Stimulated activated CD4-positive, alpha-beta T cell treated with anti-CD3 and anti-CD28 coated beads, Interleukin-1b, Interleukin-23, amount 100 ng/mL, for 48 hours (primary cell): ENCODE measurements at places on chromosomes 5 and 9.

DNA sequence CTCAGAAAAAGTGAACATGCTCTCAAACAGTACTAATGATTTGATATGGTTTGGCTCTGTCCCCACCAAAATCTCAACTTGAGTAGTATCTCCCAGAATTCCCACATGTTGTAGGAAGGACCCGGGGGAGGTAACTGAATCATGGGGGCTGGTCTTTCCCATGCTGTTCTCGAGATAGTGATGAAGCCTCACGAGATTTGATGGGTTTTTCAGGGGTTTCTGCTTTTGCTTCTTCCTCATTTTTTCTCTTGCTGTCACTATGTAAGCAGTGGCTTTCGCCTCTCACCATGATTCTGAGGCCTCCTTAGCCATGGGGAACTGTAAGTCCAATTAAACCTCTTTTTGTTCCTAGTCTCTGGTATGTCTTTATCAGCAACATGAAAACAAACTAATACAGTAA is 401.3 kb downstream of the BNC2 start:
- no peak for DNase-seq

DNA sequence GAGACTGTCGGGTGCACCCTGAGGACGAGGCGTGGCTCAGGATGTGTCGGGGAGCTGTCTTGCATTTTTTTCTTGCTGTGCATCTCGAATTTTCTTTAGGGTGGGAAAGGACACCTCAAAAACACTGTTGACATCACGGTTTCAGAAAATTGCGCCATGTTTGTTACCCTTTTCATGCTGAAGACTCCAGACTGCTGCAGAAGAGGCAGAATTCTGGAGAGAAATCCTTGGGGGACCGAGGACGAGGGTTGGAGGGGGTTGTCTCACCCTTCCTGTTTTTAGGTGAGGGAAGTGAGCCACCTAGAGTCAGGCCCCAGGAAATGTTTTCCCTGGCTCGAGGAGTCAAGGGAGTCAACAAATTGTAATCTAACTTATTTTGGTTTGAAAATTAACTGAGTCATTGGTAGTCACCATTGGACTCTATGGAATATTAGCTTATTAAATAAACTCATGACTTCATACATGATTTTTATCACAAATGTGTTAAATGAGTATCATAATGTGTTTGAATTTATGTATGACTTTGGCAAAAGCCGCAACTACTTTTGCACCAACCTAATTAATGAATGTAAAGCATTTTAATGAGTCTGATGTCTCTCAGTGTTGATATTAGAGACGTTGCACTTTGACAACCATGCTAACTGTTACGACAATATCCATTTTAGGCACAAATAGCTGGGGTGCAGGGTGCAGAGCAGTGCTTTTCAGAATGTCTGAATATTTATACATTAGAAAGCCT is 724 bp upstream of the LYSMD3 start:
- DNase-seq: peak; percentile 64

DNA sequence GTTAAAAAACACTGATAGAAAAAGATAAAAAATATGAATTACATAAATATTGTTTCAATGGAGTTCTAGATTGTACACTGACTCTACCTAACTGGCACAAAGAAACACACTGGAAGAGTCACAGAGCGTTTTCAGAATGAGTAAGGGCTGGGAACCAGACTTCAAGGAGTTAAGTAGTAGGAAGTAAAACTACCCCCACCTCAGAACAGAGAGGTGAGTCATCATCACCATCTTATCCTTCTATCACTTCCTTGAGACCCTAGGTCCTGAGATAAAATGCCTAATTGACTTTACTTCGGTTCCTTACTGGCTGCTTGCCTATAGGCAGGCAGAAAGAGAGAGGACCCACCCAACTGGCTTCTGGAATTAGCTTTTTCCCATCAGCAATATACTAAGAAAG is 79.7 kb downstream of the ELAVL2 start:
- DNase-seq: no peak

DNA sequence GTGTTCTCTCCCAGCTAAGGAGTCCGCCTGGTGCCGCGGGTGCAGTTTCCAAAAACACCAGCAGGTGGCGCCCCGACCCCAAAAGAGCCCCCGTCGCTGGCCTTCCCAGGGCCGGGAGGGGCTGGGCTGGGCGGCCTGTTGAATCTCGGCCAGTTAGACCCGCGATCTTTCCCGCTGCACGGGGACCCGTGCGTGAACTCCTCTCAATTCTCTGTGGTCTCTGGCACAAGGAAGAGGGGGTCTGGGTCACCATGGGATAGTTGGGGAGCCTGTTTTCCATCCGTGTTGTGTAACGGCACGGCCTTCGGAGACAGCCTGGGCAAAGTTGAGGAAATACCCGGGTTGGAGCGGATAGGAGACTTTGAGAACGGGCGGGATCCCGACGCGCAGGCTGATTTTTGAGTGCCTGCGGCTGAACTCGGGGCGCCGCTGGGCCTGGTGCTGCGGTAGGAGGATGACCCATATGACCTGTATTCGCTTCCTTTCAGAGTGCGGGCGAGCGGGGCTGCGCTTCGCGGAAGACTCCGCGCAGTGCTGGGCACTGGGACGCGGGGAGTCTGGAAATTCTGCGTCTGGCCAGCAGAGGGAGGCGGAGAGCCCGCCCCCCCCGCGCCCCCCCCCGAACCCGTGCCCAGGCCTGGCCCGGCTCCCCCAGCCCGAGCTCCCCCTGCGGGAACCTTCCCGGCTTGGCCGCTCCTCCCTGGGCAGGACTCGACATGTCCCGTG is 7.9 kb upstream of the PSD2 start:
- peak; percentile 82 for DNase-seq

DNA sequence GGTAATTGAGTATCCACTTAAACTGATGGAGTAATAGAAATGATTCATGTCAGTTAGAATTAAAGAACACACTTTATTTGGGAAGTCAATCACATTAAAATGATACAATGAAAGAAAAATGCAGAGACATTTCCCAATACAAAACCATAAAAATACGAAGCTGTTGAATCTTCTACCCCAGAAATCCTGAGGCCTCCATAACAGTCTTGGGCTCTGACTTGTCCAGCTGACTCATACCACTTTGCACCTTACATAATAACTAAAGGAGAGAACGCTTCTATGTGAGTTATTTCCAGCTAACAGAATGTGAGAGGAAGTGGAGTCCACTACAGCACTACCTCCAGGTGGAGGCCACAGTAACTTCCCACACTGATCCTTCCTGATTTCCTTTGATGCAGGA is 305.0 kb downstream of the MRPS30 start:
- DNase-seq: no peak

DNA sequence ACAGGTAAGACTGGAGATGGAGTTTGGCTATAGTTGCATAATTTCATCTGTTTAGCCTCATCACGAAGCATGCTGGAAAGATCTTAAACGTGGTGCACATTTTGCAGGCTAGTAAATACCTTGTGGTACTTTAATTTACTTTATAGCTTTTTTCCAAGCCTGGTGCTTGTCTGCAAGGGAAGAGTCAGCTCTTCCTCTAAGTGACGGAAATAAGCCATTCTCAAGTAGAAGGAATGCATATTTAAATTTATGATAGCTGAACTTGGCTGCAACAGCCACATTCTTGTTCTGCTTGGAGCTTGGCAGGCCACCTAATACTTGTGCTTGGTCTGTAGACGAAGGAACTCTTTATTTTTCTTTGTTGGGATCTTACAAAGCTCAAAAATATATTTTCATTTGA is 188.0 kb upstream of the PIK3R1 start:
- no peak for DNase-seq

DNA sequence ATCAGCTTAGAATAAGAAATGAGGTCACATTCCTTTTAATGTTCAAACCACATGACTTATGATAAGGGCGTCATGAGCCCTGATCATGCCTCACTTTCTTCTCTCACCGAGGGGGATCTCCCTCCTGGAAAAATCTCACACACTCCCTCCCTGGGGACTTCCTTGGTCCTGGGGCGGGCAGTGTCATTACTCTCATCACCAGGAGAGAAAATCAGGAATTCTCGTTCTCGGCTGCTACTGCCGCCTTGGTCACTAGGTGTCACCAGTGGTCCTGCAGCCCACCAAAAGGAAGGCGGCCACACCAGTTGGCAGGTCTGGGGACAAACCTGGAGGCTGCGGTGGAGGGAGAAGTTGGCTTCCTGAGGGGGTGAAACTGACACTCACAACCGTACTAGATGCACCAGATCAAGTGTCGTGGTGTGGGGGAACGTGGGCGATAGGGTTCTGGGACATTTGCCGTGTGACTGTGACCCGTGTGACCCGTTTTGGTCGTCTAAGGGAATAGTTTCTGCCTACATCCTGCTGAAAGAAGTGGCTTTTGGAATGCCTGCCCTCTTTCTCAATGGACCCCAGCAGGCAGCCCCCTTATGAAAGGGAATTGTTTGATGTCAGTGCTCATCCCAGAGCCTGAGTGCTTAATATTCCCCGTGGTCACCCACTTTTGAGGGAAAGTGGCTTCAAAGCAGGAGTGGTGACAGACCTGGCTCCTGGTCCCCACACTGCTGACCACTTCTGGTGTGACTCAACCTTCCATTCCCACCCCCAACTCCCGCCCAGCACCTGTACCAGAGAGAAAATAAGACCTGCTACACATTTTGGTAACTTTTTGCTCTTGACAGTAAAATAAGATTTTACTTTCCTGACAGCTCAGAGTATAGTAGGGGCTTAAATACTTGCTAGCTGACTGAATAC is 63.2 kb downstream of the ACER2 start:
- DNase-seq: peak; percentile 68

DNA sequence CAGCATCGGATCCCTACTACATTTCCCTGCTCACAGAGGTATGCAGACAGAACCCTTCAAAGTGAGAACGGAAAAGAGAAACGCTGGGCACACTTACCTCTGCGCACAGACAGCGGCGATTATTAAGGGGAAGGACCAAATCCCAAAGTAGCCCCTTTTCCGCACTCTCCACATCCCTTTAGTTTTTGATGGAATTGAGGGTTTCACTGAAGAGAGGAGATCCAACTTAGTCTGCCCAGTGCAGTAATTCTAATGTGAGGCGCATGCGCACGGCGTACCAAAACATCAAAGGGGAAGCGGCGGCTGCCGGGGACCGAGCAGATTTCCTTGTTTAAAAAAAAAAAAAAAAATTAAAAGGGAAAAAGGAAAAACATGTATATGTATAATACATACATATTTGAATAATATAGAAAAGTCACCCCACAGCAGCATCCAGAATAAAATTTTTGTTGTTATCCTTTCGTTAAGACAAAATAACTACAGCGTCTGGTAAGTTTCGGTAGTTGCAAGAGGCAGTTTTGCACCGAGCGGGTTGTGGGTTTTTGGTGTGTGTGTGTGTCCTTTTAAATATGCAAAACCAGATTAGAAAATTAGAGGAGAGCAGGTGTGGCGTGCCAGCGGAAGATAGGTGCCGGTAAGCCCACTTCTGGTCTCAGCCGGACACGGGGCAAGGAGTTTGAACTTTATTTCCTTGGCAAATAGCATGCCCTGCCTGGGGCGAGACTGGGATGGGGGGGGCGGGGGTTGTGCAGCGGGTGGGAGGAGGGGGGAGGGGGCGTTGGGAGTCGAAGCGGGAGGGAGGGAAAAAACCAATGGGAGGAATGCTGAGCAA is at the start of gene GABRB2:
Gene GABRB2 (minus strand): TSS at position 256 of the 832 bp plus-strand sequence. CDS start 82 bp downstream, at position 174.
- peak; percentile 34 for DNase-seq

DNA sequence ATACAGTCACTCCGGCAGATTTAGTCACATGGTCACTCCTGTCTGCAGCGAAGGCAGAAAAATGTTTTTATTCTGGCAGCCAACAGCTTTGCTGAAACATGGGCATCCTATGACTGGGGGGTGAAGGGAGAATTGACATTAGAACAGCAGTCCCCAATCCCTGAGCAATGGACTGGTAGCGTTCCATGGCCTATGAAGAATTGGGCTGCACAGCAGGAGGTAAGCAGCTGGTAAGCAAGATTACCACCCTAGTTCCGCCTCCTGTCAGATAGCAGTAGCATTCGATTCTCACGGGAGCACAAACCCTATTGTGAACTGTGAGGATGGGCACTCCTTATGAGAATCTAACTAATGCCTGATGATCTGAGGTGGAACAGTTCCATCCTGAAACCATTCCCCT is 93.1 kb upstream of the FTMT start:
- DNase-seq: no peak

GRCh38 chr5:175671013-175671412 is 13.1 kb downstream of the HRH2 start:
- no peak for DNase-seq

- DNase-seq: no peak
These were observed 64.1 kb downstream of the BARX1 start for GRCh38 chr9:93891050-93891449.

DNA sequence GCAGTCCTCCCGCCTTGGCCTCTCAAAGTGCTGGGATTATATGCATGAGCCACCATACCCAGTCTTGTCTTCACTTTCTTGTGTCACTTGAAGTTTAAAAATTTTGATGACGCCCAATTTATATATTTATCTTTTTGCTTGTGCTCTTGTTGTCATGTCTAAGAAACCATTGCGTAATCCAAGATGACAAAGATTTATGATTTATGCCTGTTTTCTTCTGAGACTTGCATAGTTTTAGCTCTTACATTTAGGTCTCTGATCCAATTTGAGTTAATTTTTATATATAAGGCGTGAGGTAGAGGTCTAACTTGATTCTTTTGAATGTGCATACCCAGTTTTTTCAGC is 18.6 kb downstream of the ANKHD1 start:
- no peak for DNase-seq

GRCh38 chr9:136840877-136841645 is 1.2 kb upstream of the AJM1 start:
- no peak for DNase-seq

- no peak for DNase-seq
These were observed 98.7 kb downstream of the FANCC start for GRCh38 chr9:95218773-95219172.

DNA sequence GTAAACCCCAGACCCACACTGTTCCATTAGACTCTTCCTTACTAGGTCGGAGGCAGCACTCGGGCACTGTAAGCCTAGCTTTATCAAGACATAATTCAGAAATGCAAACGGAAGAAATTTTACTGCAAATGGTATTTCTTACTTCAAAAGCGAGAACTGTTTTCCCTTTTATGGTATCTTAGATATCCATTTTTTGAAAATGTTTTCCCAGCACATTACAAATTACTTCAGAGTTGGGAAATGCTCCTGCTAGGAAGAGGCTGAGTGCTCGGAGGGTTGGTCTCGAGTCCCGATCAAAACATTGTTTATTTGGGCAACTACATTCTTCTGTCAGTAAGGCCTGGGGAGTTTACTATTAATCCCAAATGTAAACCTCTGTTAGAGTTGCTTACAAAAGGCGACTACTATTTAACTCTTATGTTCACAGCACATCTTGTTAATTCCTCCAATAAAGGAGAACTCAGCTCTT is 332.9 kb downstream of the CWC27 start:
- DNase-seq: no peak

GRCh38 chr9:135602789-135603481 is 36.4 kb downstream of the GLT6D1 start:
- DNase-seq: peak; percentile 54

DNA sequence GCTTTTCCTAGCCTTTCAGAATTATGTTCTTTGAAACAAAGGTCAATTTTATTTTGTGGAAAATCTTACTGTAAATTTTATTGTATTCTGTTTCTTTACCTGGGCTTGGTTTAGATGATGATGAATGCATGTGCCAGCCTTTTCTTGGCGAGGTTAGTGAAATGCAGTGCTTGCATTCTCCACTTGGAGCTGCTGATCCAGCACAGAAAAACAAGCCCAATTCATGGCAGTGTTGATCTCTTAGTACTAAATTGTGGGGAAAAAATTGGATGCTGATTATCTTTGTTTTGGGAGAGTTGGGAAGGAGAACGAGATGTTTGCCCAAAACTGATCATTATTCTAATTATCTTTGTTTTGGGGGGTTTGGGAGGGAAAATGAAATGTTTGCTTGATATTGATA is 3.7 kb downstream of the HABP4 start:
- peak; percentile 5 for DNase-seq

- DNase-seq: no peak
These were observed 139.7 kb upstream of the RUSC2 start for GRCh38 chr9:35350212-35350611.

GRCh38 chr9:97459326-97459725 is 42.1 kb upstream of the TMOD1 start:
- no peak for DNase-seq
